ENCODE measurements at places on chromosomes 2 and 18.

GRCh38 chr2:37676274-37676673 is 4.8 kb upstream of the CDC42EP3 start:
- DNase-seq = peak; percentile 53

- no peak for DNase-seq
Measured at GRCh38 chr18:13267431-13267873, 48.9 kb downstream of the LDLRAD4 start.

DNA sequence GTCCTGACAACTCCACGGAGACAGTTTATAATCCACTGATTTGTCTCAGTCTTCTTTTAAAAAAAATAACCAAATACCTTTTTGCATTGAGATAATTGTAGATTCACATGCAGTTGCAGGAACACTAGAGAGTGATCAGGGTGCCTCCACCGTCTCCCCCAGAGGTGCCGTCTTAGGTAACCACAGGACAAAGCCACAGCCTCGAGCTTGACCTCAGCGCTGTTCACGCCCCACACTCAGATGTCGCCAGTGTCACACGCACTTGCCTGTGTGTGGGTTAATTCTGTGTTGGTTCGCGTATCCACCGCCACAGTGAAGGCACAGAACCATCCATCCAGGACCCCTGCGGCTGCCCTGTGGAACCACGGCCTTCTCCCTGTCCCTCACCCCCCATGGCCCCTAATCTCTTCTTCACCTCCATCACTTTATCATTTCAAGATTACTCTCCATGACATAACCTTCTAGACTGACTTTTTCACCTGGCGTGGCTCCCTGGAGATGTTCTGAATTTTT is 295.0 kb upstream of the HDAC4 start:
- no peak for DNase-seq

GRCh38 chr2:133658020-133658903 is 90.0 kb upstream of the NCKAP5 start:
- no peak for DNase-seq

GRCh38 chr2:74138600-74139323 is 8.9 kb downstream of the BOLA3 start:
- peak; percentile 73 for DNase-seq

- no peak for DNase-seq
Measured at GRCh38 chr2:239272626-239273025, 128.2 kb downstream of the HDAC4 start.

DNA sequence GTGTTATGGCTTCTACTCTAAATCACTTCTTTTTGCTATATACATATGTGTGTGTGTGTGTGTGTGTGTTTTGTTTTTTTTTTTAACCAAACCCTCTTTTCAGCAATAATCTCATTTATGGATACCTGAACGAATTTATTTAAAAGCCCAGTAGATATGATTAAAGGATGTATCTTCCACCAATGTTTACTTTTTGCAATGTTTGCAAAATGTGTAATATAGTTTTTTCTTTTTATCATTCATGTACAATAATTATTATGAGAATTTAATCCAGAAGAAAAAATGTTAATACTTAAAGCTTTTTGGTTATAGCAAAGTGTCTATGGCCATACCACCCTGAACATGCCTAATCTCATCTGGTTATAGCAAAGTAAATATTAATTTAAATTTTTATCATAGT is 1.6 kb upstream of the CNDP2 start:
- DNase-seq = no peak

DNA sequence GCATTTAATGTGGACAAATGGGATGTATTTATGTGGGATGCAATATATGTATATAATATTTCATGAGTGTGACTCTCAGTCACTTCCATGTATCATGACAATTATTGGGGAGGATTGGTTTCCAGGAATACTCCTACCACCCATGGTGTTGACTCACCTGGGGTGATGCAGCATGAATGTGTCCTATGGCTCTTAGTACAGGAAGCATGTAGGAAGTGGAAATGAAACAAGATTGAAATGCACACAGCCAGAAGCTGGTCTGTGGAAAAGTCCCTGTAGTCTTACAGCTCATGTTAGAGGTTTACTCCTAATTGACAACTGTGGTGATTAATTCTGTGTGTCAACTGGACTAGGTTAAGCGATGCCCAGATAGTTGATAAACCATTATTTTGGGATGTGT is 89.3 kb upstream of the HAAO start:
- no peak for DNase-seq

Data from GM23338 (cell line).